ENCODE measurements at places on chromosomes 2 and 18.
A peak's percentile ranks its signal among the peaks of the same experiment; 100 is the strongest.

DNA sequence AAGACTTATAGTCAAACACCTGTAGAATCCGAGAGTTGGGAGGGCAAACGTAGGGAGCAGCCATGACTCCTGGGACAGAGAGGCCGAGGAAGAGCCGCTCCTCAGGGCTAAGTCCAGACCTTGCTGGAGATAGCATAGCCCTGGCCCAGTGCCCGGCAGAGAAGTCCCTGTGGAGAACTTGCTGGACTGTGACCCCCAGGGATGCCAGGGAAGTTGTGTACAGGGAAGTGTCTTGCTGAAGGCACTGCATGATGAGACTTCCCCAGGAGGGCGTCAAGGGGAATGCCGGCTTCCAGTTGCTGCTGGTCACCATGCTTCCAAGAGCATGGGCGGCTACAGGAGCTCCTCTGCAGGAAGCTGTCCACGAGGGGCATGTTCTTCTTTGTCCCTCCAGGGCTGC is 8.6 kb upstream of the CNDP1 start:
- no peak for DNase-seq

DNA sequence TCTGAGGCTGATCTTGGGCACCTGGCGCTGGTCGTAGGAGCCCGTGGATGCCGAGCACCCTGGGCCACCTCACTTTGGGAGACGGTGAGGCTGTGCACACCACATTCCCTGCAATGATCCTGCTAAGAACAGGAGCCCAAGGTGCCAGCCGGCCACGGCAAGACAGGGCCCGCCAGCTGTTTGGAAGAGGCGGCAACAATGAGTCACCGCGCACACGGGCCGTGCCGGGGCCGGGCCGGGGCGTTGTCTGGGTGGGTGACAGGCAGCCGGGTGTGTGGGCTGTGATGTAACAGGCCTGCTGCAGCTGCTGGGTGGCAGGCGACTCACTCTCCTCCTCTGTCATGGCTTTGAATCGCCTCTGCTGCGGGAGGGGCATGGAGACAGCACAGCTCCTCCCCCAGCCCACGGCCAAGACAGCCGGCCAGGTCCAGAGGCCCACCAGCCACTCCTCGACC is 49.7 kb upstream of the ODC1 start:
- peak; percentile 86 for DNase-seq

GRCh38 chr2:23509596-23510292 is 124.8 kb downstream of the KLHL29 start:
- no peak for DNase-seq

DNA sequence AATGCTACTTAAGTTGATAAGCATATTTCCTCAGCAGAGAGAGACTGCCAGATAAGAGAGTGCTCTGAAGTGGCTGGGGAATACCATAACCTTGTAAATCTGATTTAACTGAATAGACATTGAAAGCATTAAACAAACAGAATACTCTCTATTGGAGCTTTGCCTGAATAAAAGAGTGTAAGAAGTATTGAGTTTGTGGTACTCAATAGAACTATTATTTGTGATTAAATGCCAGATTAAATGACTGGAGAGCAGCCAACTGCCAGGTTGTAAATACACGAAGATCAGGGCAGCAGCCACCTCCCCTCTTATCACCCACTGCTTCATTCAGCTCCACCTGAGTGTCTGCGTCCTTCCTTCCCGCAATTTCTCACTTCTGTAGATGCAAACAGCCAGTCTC is 373.6 kb downstream of the DCDC2C start:
- DNase-seq: no peak

DNA sequence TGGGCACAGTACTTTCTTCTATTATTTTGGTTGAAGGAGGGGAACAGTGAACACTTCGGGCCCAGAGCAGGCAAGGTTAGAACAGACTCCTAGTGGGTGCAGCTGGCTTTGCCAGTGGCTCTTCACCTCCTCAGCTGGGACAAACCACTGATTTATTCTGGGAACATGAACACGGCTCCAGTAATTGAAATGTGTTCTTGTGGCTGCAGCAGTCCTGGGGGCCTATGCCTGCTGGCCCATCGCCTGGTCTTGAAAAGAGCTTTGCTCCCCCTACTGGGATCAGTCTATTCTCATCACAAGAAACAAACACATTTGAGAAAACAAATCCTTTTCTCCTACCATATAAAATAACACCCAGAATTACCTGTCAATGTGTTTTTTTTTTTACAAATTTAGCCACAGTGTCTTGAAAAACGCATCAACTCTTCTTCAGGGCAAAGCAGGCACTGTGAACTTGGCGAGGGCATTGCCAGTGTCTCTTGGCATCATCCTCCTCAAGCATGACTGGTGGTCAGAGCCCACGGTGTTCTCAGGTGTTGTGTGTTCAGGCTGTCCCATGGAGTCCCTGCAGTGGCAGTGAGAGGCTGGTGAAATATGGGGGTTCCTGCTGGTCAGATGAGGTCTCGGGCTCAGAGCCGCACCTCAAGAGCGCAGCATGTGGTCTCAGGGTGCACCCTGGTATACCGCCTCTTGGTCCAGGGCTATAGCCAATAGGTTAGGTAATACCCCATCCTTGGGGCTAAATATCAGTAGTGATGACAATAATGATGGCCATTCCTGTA is 51.3 kb downstream of the RNF144A start:
- DNase-seq: no peak

GRCh38 chr2:177265824-177266817 is 1.6 kb upstream of the NFE2L2 start:
- no peak for DNase-seq

DNA sequence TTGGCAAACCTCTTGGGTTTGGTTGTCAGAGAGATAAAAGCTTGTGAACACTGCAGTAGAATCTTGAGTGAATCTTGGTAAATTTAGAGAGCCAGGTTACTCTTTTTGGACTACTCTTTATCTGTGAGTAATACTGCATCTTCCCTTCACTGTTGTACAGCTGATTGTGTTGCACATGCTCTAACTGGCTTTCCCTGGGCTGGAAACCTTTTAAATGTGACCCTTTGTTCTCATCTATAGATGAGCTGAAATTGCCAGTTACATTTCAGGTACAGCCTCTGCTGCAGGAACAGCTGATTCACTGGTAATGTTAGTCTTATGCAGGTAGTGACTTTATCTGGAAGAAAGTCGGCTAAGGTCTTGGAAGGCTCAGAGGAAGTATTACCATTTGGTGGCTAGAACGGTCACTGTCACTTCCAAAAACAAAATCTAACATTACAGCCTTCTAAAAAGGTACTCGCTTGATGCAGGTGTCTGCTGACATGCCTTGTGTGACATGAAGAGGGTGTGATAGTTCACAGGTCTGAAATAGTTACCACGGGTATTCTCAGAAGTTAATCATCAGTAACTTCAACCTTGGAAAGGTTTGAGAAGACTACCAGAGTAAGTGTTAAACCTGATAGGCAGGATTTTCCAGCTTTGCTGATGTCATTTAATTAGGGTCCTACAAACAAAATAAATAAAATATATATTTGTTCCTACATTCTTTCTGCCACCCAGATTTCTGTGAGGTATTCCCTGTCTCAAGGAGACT is 851.1 kb downstream of the SLC4A3 start:
- DNase-seq: no peak
